ENCODE measurements at places on chromosomes 12 and 14. TPM values are rescaled to one million over a fixed set of nuclear protein-coding genes. Genes with fewer than 3 reads are reported as not detected.

The ADAMTS20 gene
- polyA plus RNA-seq: not detected

The CCDC184 gene
- polyA plus RNA-seq: 1.1 TPM

The CEP83 gene
- polyA plus RNA-seq: 4.9 TPM

The IRAK3 gene
- 14.5 TPM for polyA plus RNA-seq
